ENCODE measurements at places on chromosomes 2 and 18.

GRCh38 chr2:144848423-144848822, 328.5 kb upstream of the ZEB2 start:
- no peak for DNase-seq

- no peak for DNase-seq
These were observed 165.4 kb downstream of the FIGN start for GRCh38 chr2:163570391-163570790.

DNA sequence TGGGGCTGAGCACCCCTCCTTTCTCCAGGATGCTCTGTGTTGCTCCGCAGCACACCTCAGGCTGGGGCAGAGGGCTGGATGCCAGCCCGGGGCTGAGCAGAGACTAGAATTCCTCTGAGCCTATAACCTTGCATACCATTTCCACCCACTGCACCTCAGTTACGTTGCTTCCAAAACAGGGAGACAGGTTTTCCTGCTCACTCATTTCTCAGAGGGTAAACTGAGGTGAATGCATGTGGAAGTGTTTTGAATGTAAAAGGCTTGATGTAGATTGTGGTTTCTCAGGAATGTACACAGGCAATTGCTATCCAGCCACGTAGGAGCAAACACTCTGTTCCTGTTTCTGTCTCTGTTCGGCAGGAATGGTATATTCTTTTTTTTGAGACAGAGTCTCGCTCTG, 45.3 kb downstream of the EDAR start:
- no peak for DNase-seq

DNA sequence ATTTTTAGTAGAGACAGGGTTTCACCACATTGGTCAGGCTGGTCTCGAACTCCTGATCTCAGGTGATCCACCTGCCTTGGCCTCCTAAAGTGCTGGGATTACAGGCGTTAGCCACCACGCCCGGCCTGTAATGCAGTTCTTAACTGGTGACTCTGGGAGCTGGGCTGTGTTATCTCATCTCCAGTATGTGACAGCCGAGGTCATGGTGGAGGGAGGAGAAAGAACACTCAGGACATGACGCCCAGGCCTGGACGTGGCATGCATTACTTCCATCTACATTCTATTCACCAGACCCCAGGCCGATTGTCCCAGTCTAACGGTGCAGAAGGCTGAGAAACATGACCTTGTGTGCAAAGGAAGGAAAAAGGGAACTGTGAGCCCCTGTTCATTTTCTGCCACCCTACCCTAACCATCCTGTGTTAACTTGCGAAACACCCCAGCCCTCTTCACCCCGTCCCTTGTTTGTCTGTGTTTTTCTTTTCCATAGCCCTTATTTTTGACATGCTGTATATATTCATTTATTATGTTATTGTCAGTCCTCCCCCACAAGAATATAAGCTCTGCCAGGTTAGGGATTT, 88.1 kb upstream of the ASAP2 start:
- no peak for DNase-seq

DNA sequence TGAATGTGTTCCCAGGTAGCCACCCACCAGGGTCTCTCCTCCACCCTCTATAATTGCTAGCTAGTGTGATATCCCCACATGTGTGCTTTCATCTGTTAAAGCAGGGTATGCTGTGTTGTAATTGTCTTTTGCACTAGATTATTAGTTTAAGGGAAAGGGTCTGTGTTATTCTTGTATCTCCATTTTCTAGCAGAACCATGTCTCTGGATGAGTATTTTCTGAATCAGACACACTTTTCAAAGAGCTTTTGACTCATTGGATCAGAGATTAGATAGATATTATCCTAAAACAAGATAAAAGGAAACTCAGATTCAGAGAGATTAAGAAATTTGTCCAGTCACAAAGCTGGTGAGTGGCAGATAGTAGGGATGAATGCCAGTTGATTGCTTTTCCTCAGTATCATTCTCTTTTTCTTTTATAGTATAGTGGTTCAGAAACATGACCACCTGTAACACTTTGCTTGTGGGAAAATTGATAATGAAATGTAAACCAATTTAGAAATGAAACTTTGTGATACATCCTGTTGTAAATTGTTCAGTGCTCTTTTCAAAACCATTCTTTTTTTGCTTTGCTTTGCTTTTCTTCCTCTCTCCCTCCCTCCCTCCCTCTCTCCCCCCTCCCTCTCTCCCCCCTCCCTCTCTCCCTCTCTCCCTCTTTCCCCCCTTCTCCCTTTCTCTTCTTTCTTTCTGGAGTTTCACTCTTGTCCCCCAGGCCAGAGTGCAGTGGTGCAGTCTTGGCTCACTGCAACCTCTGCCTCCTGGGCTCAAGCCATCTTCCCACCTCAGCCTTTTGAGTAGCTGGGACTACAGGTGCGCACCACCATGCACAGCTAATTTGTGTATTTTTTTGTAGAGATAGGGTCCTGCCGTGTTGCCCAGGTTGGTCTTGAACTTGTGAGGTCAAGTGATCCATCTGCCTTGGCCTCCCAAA, 7.4 kb downstream of the MIB1 start:
- no peak for DNase-seq

- DNase-seq = no peak
These were observed 3.4 kb downstream of the DIPK1C start for GRCh38 chr18:74453642-74454198.

GRCh38 chr2:121905201-121905600, 149.8 kb downstream of the TSN start:
- DNase-seq = no peak

All from cortex of kidney (tissue), 1 donor.